ENCODE measurements at places on chromosomes 12 and 14. TPM values are rescaled to one million over a fixed set of nuclear protein-coding genes. Genes with fewer than 3 reads are reported as not detected.

The C12orf60 gene
- 2.7 TPM for total RNA-seq

The FAM161B gene
- 2.8 TPM for total RNA-seq

The DCAF4 gene
- 8.2 TPM for total RNA-seq

The RHOJ gene
- total RNA-seq = not detected

The GLIPR1L2 gene
- 0.93 TPM for total RNA-seq

The IL31 gene
- total RNA-seq = not detected

The SRRM4 gene
- not detected for total RNA-seq

The GLT8D2 gene
- 2.1 TPM for total RNA-seq

The ACYP1 gene
- 6.8 TPM for total RNA-seq

Measured in nasal cavity respiratory epithelium epithelial cell of viscerocranial mucosa (primary cell).